ENCODE measurements at places on chromosomes 5 and 9.

GRCh38 chr9:111863636-111864035 lies 33.0 kb upstream of the UGCG start:
- DNase-seq: no peak

- DNase-seq: no peak
Observed at GRCh38 chr9:125432715-125433385, 171.2 kb downstream of the GAPVD1 start.

DNA sequence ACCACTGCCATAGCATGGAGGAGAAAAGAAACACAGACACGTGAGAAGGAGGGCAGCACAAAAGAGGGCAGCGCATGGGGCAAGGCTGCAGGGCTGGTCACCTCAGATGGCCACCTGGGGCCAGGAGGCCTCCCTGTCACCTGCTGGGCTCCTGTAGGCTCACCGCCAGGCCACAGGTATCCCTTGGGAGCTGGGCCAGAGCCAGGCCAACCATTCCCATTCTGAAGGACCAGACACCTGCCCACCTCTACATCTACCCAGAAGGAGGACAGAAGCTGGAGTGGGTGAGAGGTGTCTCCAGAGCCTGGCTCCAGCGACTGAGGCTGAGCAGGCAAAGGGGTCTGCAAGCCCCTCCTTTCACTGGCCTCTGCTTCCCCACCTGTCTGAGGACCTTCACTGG lies 103.1 kb downstream of the PAX5 start:
- DNase-seq: no peak

- DNase-seq: no peak
Observed at GRCh38 chr5:150166037-150166649, 435 bp upstream of the CDX1 start.

DNA sequence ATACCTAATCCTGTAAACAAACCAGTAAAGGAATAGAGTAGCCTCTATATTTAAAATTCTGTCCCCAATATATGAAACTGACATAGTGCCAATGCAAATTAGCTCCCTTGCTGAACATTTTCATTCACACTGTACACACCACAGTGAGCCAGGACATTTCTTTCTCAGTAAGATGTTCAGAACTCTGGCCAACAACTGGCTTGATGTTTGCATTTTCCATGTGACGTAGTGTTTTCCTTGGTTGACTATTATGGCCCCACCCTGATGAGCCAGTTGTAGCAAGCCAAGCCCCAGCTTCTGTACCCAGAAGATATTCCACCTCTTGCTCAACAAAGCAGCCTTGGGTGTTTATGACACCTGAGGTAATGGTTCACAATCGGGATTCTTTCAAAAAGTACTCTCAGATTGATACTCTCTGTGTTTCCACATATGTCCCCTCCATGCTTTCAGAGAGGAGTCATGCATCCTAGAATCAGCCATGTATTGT lies 17.7 kb upstream of the ANXA1 start:
- no peak for DNase-seq

- DNase-seq: no peak
Observed at GRCh38 chr9:100307080-100307479, 45.7 kb downstream of the TEX10 start.

DNA sequence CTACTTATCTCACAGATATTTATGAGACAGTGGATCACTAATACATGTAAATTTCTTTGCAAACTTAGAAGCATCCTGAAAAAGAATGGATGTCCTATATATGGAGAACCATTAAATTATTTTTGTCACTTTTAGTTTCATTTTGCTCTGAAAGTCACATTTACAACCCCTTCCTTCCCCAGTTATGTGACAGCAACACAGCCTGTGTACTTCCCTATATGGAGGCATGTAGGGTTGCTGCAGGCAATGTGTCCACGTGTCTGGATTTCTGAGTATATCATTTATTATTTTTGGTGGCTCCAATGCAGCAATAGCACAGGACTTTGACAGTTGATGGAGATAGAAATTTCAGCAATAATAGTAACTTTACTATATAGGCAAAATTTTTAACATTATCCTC lies 156.4 kb downstream of the ST8SIA4 start:
- peak; percentile 10 for DNase-seq

DNA sequence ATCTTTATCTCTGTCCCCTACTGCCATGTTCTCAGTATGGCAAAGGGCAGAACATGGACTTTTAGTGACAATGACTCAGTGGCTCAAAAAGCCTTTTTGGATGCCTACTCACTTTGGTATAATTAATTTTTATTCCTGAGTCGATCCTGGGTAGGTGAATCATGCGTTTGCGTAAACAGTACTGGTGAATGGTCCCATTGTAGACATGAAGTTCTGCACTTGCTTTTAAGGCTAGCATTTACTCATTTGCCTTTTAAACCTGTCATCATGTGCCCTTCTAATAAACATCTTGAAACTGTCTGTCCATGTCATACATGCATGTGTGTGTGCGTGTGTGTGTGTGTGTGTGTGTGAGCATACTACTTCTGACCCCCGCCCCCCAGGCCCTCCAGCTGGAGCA lies 223.0 kb downstream of the AUH start:
- no peak for DNase-seq

DNA sequence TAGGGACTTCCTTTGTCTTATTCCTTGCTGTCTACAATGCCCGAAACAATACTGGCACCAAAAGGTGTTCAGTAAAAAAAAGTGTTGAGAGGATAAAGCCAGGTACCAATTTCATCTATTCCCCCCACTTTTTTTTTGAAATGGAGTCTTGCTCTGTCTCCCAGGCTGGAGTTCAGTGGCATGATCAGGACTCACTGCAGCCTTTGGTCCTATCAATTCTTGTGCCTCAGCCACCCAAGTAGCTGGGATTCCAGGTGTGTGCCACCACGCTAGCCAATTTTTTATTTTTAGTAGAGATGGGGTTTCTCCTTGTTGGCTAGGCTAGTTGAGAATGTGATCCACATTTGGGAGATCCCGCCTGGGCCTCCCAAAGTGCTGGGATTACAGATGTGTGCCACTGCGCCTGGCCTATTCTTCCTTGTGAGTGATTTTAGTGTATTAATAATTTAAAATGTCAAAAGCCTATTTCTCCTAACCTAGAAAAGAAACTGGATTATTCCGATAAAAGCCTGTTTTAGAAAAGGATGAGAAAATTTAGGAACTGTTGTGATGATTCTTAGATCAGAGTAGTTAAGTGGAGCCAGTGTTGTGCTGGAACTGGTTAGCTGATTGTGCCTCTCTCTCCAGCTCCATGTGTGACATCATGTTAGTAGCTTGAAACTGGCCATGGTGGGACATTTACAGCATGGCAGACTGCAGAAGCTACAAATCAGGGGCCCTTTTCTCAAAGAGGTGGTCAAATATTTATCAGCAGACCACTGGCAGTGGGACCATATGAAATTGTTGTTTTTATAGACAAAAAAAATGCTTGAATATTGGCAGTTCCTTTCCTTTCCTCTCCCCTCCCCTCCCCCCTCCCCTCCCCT lies 14.3 kb downstream of the CDC42SE2 start:
- DNase-seq: no peak

DNA sequence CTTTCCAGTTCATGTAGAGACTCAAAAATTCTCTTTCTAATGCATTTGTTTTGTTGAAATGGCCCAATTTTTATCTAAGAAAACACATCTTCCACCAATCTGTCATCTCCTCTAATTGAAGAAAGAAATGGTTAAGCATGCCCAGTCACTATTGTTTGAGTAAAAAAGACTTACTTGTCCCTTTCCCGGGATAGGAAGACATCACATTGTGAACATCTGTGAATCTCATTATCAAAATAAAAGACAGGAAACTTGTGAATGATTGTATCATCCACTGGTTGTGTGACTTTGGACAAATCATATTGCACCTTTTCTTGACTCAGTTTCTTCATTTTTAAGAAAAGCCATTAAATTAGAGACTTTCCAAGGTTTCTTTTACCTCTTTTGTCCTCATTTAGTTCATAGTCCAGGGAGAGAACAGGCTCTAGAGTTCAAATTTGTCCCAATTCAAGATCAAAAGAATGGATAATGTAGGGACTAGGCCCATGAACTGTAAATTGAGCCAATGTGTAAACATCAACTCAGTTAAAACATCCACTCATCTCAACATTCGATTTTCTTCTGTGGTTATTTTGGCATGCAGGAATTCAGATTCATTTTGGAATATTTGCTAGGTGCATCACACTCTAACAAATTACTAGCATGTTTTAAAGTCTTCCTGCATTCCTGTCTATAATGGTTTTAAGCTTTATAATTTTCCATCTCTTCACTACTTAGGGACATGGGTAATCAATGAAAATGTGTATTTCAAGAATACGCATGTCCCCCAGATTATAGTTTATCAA lies 838.0 kb upstream of the WWC1 start:
- DNase-seq: no peak

- DNase-seq: no peak
Observed at GRCh38 chr5:96043446-96043845, 81.8 kb upstream of the ELL2 start.

GRCh38 chr5:78624011-78624541 lies 24.5 kb downstream of the LHFPL2 start:
- no peak for DNase-seq

DNA sequence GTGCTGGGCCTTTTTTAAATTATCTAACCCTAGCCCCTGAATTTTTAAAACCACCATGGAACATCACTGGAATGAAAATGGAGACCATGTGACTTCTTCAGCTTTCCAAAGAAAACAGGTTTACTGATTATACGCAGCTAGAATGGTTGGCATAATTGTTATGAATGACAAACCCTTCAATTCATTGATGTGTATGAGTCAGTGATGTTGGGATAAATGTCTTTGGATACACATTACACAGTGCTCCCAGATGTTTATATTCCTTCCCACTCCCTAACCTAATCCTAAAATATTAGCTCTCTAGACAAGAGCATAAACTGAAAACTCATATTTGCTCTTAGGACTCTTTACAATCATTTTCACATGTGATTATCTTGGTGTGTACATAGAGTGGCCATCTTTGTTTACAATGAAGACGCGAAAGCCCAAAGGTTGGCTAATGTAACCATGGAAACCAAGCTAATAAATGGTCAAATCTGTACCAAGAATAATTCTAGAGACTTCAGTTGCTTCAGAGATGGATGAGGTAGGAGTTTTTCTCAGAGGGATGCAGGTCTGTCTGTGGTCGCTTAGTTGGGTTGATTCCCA lies 131.2 kb upstream of the HMHB1 start:
- no peak for DNase-seq

DNA sequence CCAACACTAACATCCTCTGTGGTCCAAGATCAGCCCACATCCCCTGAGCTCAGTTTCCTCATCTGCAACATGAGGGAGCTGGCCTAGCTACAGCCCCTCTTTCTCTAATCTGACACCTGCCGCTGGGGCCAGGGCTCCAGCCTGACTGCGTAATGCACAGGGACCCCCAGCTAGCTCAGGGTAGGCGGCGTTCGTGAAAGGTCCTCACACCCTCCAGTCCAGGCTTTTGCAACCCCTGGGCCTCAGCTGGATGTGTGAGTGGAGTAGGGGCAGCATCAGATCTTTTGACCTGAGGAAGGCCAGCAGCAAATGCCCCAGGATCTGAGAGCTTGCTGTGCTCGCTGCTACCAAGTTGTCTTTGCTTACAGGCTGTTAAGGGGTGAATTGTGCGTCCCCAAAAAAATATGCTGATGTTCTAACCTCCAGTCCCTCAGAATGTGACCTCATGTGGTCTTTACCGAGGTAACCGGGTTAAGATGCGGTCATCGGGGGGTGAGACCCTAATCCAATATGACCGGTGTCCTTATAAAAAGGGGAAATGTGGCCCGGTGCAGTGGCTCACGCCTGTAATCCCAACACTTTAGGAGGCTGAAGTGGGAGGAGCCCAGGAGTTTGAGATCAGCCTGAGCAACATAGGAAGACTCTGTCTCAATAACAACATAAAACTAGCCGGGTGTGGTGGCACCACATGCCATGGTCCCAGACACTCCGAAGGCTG lies 47.8 kb downstream of the PLPP7 start:
- no peak for DNase-seq

- DNase-seq: no peak
Observed at GRCh38 chr5:72265032-72265877, 54.8 kb downstream of the MRPS27 start.

DNA sequence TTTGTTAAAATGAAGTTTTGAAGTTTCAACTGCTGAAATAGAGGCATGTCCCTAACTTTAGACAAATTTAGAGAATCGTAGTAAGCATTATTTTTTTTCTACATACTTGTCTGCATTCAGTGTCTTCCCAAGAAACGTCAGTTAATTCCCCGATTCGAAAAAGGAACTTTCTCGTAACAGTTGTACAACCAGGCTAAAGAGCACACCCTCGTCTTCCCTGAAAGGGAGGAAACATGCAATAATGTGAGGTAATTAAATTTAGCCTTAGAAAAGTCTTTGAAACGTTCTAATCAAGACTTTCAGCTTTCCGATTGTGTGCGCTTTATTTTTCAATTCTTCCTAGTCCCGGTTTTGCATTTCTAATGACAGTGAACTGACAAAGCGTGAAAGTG lies 374 bp upstream of the SLC1A3 start:
- DNase-seq: no peak

GRCh38 chr9:124265551-124265950 lies 7.8 kb downstream of the NEK6 start:
- DNase-seq: no peak

- DNase-seq: no peak
Observed at GRCh38 chr9:127803507-127804352, 1.0 kb downstream of the FPGS start.

DNA sequence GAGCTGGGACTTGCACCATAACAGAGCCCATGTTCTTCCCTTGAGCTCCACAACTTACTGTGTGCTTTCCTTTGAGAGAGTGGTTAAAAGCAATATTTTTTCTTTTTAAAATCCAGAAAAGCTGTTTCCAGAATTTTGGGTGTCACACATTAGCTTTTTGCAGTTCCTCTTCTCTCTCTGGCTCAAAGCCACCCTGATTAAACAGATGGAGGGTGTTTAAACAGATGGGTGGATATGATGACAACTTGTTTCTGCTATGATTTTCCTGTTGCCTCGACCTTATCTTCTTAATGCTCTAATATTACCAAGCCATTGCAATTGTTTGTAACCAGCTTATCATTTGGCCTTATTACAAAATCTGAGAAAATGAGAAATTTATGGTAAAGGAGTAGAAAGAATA lies 22.9 kb upstream of the CFAP95 start:
- DNase-seq: no peak

DNA sequence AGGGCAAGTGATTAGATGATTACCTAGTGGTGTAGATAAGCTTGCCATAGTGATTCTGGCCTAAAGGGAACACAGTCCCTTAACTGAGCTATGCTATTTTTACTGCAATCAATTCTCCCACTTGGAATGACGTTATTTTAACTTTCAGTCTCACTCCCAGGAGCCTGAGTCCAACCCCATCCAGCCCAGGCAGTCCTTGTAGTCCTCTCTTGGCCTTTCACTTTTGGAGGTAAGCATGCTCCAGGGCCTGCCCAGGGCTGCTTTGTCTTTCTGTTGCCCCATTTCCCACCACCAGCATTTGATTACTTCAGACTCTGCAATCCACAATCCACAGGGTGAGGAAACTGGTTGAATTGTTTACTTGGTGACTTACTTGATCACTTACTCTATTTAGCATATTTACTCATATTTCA lies 233.0 kb downstream of the CD180 start:
- DNase-seq: no peak

DNA sequence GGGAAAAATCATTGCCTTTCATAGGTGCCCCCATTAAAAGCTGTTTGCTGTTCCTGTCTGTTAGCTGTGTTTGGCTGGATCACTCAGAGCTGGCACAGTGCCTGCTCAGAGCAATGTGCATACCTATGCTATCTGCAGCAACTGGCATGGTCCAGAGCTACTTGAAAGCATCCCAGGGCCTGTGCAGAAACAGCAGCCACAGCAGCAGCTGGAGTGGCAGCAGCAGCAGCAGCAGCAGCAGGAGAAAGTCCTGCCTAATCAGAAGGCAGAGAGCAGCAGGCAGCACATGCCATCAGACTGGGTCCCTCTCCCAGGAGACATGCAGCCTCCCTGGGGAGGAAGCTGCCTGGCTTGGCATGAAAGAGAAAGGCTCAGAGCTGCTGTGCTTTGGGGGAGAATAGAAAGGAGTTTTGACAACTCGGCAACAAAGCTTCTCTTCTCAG lies 243.8 kb upstream of the WWC1 start:
- DNase-seq: no peak

Measured in CD4-positive, alpha-beta T cell treated with Interleukin-4 for 4 hours (primary cell).